ENCODE measurements at places on chromosomes 11 and 22.

GRCh38 chr11:131146827-131147490, 223.5 kb upstream of the NTM start:
- DNase-seq, result peak; percentile 21

GRCh38 chr11:17930544-17931125, 82.2 kb downstream of the SERGEF start:
- DNase-seq, result no peak

- DNase-seq, result no peak
Observed at GRCh38 chr22:23113847-23114720, 27.7 kb downstream of the RSPH14 start.

GRCh38 chr11:1873048-1873812, 18.5 kb downstream of the PRR33 start:
- no peak for DNase-seq

DNA sequence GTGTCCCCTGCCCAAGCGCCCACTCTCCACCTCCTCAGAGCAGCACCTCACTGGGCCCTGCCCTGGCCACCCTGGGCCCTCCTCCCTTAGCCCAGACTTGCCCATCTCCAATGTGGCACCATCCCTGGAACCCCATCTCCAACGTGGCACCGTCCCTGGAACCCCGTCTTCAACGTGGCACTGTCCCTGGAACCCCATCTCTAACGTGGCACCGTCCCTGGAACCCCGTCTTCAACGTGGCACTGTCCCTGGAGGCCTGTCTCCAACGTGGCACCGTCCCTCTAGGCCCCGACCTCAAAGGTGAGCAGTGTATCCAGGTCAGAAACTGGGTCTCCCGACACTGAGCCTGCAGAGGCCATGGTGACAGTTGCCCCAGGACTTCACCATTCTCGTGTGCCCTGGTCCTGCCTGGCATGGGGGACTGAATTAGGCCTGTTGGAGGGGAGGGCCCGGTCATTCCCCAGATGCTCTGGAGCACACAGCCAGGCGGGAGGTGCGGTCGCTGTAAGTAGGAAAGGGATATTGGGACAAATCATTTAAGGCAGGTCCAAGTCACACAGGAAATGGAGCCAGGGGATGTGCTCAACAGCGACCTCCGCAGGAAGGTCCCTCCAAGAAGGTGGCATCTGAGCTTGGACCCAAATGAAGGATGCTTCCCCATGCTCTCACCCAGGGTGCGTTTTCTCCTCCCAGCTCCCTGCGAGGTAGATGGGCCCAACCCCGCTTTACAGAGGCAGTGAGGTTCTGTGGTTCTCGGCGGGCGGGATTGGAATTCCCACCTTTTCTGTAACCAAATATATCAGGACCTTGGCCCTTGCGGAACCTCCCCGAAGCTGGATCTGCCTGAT, 2.4 kb upstream of the CTSD start:
- no peak for DNase-seq

Data from GM04503 (cell line).